ENCODE measurements at places on chromosomes 2 and 18.

GRCh38 chr2:3143602-3144001 lies 234.0 kb downstream of the EIPR1 start:
- DNase-seq = no peak

DNA sequence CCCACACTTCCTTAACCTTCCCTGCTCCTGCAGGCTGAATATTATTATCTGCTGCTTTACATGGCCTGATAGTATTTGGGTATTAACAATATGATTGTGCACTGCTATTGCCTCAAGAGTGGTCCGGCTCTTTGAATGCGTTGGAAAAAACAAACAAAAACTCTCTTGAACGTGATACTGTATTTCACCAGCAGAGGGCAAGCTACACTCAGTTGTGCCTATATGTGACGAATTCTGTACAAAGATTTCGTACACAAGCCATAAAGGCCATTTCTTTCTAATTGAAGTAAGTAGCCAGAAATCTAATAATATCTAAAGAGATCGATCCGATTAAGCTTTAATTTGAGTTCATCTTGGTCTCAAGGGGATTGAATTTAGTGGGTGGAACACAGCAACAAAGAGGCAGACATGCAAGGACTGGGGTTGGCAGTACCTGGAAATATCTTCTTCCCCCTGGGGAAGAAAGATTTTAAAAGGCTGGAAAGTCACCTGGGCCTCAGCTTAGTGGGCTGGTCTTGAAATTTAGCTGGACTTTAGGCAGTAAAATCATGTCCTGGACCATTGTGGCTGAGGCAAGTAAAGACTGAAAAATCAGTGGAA lies 49.3 kb upstream of the RAB6D start:
- DNase-seq = peak; percentile 67

DNA sequence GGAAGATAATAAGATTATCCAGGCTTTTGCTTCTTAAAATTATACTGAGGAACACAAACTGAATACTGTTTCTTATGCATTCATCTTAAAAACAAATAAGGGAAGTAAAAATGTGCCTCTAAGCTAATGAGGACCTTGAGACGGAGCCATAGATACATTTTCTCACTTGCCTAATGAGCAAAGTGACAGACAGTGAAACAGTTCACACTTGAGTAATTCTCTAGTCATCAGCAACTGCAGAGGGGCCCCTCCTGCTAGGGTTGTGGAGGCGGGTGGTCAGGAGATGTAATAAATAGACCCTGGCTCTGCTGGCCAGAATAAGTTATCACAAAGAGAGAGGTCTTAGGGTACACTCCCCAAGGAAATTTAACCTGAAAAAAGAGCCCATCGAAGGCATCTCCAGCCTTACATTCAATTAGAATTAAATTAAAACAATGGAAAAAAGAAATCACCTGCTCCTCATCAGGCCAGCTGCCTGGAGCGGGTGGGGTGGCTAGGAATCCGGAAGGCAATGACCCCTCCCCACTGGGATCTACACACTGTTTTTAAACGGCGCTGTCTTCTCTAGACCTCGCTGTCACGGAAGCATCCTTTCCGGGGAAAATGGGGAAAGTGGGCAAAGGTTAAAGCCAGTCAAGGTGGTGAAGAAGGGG lies 32.6 kb upstream of the INSIG2 start:
- DNase-seq = no peak

GRCh38 chr18:44781886-44782285 lies 101.2 kb downstream of the SETBP1 start:
- no peak for DNase-seq

- no peak for DNase-seq
Measured at GRCh38 chr2:240465268-240465764, 29.9 kb downstream of the GPC1 start.

- DNase-seq = no peak
Measured at GRCh38 chr2:66661253-66662173, 226.6 kb downstream of the MEIS1 start.

DNA sequence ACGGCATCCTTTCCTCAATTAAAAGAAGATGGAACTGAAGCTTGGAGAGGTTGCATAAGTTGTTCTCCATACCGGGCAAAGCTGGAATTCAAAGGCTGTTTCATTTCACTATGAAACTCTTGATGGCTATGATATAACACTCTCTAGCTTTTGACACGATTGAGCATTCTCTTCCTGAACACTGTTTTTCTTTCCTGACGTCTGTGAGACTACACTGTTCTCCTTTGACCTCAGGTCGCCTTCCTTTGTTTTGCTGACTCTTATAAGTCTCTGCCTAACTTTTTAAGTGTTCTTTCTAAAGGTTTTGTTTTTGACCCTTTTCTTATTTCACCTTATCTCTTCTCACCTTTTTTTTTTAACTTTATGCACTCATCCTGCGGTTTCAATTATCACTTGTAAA lies 261.8 kb upstream of the LINC00305 start:
- no peak for DNase-seq

GRCh38 chr2:215833531-215834162 lies 179.7 kb downstream of the MREG start:
- no peak for DNase-seq

GRCh38 chr18:33836564-33836963 lies 258.5 kb downstream of the ASXL3 start:
- DNase-seq = no peak

GRCh38 chr2:73850009-73850408 lies 21.2 kb downstream of the STAMBP start:
- no peak for DNase-seq

DNA sequence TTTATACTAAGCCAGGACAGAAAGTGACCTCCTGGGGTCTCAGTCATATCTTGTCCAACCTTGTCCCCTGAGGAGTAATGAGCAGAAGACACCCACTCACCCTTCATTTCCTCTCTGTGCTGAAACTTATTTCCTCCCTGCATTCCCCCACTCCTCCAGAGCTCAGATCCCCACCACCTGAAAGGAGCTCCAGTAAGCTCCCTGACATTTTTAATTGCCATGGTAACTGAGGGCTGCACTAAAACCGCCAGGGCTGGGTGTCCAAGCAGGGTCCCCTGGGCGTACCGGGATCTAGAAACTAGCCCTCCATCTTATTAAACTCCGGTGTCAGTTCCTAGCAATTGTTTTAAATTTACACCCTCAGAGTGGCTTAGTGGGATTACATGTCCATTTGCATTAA lies 393.3 kb upstream of the HNRNPA3 start:
- DNase-seq = no peak

GRCh38 chr2:133811409-133812125 lies 243.3 kb upstream of the NCKAP5 start:
- DNase-seq = no peak

DNA sequence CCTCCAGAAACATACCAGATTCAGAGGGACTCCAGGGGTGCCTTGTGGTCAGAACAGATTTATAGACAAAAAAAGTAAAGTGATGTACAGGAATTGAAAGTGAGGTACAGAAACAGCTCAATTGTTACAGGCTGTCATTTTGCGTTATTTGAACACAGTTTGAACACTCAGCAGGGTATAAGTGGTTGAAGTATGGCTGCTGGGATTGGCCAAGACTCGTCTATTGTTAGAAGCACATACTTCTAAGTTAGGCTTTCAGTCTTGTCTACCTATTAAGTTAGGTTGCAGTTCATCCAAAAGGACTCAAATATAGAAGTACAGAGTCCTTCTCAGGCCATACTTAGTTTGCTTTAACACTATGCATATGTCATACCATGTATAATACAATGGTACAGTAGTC lies 21.0 kb upstream of the GRB14 start:
- no peak for DNase-seq

DNA sequence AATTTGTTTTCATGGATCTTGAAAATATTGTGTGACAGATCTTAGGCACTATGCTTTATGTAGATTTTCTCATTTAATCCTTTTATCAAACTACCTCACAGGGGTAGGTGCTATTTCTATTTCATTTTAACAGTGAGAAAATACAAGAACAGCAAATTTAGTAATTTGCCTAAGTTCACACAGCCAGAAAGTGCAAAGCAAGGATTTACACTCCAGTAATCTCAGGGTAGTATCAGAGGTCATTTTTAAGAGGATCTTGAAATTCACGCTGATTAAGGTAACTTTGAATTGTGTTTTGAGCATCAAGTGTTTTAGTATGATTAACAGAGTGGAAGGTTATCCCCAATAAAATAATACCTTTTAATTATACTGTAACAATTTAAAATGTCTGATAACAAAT lies 10.1 kb upstream of the KCNJ3 start:
- no peak for DNase-seq

GRCh38 chr2:198698230-198698629 lies 759.5 kb downstream of the SATB2 start:
- DNase-seq = no peak

DNA sequence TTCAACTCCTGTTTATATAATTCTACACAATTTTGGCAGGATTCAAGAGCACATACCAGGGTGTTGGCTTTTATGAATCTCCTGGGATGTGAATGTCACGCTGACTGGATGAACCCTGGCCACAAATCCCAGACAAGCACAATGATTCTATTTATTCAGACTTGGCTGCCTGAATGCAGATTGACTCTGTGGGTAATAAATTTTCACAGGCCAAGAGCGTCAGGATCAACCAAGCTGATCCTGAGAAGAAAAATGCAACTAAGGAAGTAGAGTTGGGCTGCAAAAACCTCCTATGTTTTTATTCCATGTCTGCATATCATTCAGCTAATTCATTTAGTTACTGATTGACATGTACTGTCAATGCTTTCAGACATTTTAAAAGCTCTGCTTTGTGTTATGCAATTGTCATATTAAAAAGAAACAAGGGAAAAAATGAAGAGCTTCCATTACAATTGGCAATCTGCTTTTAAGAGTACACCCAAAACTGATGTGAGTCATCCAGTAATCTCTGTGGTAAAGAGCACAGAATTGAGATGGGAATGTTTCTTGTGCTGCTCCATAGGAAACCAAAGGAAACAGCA lies 173.0 kb upstream of the REV1 start:
- peak; percentile 83 for DNase-seq

GRCh38 chr2:112933261-112933660 lies 22.3 kb downstream of the IL37 start:
- no peak for DNase-seq

DNA sequence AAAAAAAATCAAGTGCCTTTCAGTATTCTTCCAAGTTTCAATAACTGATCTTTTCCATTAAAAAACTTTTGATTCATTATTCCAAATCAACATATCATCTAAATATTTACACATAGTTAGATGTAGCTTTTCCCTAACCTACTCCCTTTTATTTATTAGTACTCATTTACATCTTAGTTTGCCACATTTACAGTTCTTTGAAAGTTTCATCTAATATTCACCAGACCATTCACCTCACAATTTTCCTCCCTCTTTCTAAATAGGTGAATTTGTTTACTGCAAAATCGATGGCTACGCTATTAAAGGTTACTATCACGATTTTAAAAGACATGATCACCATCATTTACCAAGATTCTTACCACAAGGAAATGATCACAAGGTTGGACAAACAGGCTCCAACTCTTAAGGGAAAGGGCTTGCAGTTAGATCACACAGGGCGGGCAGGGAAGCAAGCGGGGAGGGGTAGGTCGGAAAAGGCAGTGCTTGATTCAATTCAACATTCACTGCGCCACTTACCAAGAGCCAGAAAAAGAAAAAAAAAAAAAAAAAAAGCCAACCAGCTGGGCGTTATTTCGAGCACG lies 654 bp upstream of the MARCHF7 start:
- DNase-seq = no peak

- DNase-seq = peak; percentile 21
Measured at GRCh38 chr2:177753682-177754491, 318.7 kb downstream of the PDE11A start.

DNA sequence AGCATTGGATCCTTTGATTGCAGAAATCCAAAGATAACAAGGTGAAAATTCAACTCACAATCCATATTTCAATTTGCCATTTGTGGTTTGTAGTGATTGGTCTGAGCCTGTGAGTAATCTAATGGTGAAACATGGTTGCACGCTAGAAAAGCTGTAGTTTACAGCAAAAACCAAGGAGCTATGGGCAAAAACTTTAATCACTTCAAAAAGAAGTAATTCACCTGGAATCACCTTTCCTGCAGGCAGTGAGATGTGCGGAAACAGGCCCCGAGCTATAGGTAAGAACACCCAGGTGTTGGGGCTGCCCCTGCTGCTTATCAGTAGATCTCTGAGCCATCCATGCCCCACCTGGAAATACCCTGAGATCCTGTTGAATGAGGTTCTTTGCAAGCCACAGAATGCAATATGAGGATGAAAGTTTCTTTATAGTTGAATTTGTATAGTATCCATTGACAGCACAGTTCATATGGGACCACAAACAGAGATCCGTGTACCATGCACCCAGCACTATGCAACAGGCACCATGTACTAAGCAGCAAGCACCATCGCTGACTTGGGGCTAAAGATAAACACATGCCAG lies 208.2 kb downstream of the SPP2 start:
- DNase-seq = no peak

DNA sequence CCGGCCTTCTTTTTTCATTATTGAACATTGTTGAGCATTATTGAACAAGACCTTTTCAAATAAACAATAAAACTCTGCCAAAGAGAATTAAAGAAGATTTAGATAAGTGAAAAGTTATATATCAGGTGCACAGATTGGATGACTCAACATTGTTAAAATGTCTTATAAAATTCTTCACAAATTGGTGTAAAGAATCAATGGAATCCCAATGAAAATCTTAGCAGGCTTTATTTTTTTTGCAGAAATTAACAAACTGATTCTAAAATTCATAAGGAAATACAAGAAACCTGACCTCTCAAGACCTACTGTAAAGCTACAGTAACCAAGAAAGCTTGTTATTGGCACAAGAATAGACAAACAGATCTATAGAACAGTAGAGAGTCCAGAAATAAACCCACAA lies 70.3 kb downstream of the LAMA1 start:
- DNase-seq = no peak

- DNase-seq = no peak
Measured at GRCh38 chr2:178908810-178909209, 101.6 kb upstream of the TTN start.

DNA sequence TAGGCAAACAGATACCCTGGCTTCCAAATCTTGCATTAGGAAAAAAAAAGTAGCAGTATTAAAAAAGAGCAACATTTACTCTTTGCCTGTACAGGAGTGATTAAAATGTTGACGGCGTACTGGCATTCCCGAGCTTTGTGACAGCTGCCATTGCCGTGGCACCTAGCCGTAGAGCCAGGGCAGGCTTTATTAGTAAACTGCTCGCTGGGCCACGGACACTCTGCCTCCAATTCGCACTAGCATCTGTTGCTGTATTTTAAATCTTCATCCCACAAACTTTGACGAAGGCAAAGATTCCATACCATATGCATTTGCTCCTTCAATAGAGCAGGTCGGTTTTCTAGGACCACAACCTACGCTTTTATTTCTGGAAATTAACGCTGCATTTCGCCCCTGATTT lies 44.5 kb upstream of the EPHA4 start:
- DNase-seq = no peak

- DNase-seq = no peak
Measured at GRCh38 chr18:37853706-37854105, 288.1 kb upstream of the CELF4 start.

GRCh38 chr2:59000796-59001195 lies 759.7 kb upstream of the FANCL start:
- DNase-seq = no peak

DNA sequence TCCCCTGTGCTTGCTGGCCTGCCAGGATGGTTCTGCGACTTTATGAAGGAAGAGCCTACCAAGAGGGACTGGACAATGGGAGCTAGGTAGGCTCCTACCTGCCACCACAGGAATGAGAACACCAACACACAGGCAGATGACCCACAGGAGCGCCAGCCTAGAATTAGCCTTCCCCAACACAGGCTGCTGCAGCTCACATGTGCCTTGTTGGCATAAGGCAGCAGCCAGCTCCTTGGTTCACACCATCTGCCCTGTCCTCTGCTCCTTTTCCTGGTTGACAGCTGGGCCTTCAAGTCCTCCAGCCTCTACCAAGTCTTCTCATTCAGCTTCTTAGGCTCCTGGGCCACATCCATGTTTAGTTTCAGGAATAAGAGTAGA lies 705.4 kb upstream of the RAB6C start:
- no peak for DNase-seq

Data from ACHN (cell line).